Stimulated activated CD8-positive, alpha-beta memory T cell treated with anti-CD3 and anti-CD28 coated beads, Interleukin-7, amount 100 ng/mL, for 48 hours (primary cell): ENCODE measurements at places on chromosomes 11 and 22.

DNA sequence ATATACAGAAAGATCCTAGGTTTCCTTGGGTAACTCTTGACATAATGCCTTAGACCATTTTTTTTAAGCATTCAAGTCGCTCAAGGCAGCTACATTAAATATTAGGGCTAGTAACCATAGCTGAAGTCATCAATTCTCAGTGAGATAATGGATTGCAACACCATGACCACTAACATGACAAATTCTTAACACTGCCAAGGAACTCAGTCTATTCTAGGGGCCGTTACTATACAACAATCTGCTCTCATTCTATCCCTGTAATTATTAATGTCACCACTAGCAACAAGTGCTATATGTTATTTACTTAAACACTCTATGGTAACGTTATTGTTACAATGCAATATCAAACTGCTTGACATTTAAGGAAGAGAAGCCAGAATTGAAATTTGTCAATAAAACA lies 3.2 kb upstream of the STK33 start:
- DNase-seq, result no peak

- DNase-seq, result no peak
These were observed 91.9 kb downstream of the WT1 start for GRCh38 chr11:32343325-32344008.

- DNase-seq, result no peak
These were observed 144.5 kb downstream of the DBX1 start for GRCh38 chr11:20015529-20016427.

- DNase-seq, result no peak
These were observed 8.4 kb downstream of the UVRAG start for GRCh38 chr11:75823415-75823814.

GRCh38 chr11:76005756-76006155 lies 190.7 kb downstream of the UVRAG start:
- no peak for DNase-seq

DNA sequence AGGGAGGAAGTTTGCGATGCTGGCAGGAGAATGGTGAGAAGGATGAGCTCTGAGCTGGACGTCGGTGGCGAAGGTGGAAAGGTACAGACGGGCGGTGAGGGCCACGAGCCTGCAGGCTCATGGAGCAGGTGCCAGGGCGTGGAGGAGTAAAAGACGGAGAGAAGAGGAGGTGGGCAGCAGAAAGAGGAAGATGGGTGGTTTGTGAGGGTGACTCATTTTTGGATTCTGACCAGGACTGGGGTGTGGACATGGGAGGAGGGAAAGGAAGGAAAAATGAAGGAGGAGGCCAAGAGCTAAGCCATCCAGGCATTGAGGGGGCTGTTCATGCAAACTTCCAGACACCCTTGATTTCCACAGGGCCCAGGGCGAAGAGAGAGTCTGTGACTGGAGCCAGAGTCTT lies 3.5 kb downstream of the ZDHHC24 start:
- no peak for DNase-seq

DNA sequence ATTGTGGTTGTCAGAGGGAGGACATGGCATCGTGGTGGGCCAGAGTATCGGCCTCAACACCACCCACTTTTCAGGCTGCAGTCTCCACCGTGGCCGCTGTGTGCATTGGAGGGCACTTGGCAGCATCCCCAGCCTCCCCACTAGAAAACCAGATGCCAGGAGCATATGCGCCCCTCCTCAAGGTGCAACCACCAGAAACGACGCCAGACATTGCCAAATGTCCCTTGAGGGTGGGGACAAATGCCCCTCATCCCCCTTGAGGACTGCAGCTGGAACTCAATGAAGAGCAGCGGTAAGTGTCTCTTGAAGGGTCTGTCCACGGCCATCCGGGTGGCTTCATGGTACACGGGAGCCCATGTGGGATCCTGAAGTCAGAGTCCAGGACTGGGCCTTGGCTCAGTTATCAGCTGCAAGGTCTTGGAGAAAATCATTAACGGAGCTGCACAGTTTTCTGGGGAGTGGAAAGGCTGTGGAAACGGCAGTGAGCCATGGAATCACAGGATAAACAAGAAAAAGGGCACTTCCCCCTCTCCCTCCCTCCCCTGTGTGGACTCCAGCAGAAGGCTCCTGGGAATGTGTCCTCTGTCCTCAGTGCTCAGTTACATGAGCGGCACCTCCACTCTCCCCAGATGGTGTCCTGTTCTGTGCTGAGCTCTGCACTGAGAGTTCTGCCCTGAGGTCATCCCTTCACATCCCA lies 324.4 kb upstream of the B3GAT1 start:
- no peak for DNase-seq

DNA sequence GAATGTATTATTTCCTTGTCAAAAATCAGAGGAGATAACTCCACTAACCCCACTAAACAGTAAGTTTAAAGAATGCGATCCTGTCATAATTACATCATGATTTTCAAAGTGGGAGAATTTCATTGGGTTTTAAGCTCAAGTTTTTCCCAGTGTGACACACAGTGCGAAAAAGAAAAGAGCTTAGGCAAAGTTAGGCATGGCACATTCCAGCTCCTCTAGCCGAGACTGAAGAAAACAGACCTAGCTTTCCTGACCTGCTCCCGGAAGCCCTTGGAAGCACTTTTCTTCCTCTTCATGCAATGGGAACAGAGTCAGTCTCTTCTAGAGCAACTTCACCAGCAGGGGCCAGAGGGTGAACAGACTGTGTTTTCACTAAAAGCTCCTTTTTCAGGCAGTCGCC lies 76.6 kb upstream of the AKIP1 start:
- no peak for DNase-seq

DNA sequence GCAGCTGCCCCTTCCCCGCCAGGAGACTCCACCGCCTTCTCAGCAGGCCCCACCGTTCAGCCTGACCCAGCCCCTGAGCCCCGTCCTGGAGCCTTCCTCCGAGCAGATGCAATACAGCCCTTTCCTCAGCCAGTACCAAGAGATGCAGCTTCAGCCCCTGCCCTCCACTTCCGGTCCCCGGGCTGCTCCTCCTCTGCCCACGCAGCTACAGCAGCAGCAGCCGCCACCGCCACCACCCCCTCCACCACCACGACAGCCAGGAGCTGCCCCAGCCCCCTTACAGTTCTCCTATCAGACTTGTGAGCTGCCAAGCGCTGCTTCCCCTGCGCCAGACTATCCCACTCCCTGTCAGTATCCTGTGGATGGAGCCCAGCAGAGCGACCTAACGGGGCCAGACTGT lies 42.6 kb downstream of the PPP2R1B start:
- no peak for DNase-seq

- no peak for DNase-seq
These were observed 11.3 kb downstream of the FJX1 start for GRCh38 chr11:35629511-35629910.

GRCh38 chr11:102695201-102695600 lies 10.4 kb downstream of the MMP27 start:
- no peak for DNase-seq

DNA sequence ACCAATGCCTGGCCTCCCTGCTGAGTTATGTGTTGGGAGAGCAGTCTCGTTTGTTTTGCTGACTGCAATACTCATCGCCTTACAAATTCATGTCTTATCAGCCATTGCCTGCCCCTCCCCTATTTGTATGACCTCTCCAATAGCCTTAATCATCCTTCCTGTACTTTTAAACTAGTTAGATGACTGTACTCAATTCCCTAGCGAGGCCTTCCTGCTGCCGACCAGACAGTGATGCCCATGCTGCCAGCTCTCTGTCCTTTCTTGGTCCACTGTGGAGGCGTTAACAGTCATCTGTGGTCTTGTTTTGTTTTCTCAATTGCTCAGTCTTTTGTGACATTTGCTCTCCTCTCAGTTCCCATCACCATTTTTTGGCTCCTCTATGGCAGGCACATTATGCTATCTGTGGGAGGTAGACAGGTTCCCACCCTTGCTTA lies 20.3 kb upstream of the YPEL1 start:
- no peak for DNase-seq

- no peak for DNase-seq
These were observed 60.7 kb downstream of the STK33 start for GRCh38 chr11:8533332-8533731.

- DNase-seq, result no peak
These were observed 6.6 kb downstream of the ZBTB16 start for GRCh38 chr11:114066046-114066648.

- peak; percentile 52 for DNase-seq
These were observed at the start of gene NCF4 for GRCh38 chr22:36860821-36861659. TSS of gene NCF4 (plus strand) at chr22:36861006. CDS start at chr22:36861172, 166 bp downstream.

DNA sequence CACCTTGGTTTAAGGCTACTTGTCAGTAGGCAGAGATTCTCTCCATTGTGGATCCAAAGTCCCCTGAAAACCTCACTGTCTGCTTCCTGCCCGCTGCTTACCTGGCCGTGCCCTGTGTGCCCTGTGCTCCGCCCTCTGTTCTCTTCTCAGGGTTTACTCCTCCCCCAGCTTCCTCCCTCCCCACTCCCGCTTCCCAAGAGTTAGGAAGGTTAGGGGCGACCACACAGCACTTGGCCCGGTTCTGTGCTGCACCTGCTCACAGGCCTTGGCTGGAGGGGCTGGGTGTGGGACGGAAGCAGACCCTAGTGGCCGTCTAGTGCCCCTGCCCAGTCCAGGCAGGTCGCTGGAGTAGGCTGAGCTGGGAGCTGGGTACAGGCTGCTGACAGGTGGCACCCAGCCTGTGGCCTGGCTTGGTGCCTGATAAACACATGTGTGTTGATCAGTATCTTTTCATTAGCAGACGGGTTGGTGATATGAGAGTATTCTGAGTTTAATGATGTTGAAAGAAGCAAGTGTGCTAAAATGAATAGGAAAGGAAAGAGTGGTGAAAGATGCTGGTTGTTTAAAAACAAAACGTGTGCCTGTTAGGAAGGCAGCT lies 40.5 kb downstream of the GRAMD4 start:
- no peak for DNase-seq

- DNase-seq, result no peak
These were observed 5.6 kb downstream of the CSTPP1 start for GRCh38 chr11:46942172-46942571.

DNA sequence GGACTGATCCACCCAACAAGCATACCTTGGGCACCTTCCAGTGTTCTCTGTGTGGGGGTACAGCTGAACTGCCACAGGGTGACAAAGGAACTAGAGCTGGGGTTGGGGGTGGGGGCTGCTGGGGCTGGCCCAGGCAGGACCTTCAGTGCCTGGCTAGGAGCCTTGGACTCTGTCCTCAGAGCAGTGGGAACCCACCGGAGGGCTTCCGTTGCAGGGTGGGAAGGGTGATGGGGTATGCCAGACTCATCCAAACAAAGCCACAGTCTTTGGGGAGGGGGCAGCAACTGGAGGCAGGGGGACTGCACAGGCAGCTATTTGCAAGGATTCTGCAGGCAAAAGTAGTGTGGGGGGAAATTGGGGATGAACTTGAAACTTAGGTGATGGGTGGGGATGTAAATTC lies 35.7 kb upstream of the CLDN5 start:
- no peak for DNase-seq

DNA sequence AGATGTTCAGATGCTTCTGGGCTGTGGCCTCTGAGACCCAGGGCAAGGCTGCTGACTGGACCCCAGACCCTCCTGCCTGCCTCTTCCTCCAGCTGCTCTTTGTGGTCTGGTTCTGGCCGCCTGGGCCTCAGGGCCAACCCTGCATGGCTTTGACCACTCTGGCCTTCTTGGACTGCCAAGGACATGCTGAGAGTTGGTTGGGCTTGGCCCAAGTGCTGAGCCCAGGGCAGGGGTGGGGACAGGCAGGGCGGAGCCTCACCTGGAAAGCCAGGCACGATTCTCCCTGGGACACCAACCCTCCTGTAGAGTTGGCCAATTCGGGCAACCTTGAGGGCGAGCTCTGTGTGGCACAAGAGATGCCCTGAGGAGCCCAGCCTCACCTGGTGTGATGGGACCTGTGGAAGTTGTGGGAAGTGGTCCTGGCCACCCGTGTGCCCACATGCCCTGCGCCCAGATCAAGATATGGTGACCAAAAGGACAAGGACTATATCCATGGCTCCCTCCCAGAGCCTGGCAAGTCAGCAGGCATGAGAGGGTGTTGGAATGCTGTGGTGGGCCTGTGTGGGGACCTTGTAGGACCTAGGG lies 11.6 kb downstream of the TANGO2 start:
- no peak for DNase-seq

- DNase-seq, result no peak
These were observed 1.4 kb downstream of the SLC5A1 start for GRCh38 chr22:32044477-32044876.

DNA sequence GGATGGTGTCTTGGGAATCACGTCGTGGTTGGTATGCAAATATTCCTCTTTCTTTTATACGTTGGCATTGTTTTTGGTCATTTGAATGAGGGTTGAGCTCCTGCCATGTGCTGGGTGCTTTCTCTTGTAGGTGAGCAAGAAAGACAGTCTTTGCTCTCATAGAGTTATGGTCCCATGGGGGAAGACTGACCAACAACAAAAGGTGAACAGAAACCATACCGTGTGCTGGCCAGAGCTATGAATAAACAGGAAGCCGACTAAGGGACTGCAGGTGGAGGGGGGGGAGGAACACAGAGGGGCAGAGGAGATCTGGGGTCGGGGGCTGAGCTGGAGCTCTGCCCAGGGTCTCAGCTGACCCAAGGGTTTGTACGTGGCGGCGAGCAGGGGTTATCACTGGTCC lies 245.3 kb downstream of the CTTN start:
- no peak for DNase-seq

- no peak for DNase-seq
These were observed 71.6 kb downstream of the ST3GAL4 start for GRCh38 chr11:126426820-126427749.

DNA sequence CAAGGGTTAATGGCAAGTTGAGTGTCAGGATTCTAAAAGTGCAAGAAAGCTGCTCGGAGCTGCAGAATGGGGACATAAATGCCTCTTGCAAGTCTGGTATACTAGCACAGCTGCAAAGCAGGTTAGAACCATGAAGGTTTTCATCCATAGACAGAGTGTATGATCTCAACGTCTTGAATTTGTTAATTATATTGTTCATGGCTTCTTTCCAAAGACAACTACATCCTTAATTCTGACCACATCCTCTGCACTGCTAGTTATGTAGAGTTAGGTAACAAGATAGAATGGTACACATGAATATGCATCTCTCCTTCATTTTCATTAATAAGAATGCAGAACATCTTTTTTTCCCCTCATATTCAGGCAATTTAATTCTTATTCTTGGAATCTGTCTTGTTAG lies 34.2 kb downstream of the EXPH5 start:
- no peak for DNase-seq

DNA sequence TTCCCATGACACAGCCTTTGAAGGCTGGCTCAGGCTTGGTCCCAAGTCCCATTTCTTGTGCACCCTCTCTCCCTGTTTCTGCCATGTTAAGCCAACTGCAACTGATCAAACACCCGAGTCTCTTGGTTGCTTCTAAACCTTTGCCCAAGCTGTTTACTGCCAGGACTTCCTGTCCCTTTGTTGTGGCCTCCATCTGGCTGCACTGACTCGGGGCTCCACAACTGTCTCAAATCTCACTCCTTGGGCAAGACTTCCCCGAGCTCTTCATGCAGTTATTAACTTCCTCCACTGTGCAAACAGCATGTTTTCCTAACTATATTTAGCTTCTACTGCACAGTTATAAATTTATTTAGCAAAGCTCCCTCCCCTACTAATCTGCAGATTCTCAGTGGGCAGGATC lies 4.3 kb downstream of the VPREB1 start:
- DNase-seq, result no peak

DNA sequence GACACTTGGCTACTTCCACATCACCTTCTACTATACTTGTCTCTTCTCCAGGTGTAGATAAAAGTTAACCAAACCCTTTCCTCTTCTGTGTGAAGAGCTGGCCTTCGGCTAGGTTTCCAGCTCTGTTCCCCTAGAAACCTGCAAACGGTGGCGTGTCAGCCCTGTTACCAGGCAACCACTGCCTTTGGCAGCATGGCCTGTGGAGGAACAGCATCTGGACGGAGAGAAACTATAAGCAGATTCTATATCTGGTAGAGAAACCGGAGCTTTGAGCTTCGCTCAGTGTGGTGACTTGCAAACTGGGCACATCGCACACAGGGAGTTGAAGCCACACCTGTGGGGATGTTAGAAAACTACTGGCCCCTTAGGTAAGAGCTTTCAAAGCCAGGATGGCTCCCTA lies 35.9 kb downstream of the ARAP1 start:
- no peak for DNase-seq
